Stimulated activated CD8-positive, alpha-beta memory T cell treated with anti-CD3 and anti-CD28 coated beads, Interleukin-7, amount 100 ng/mL, for 1 hour (primary cell): ENCODE measurements at places on chromosomes 6 and 20.

DNA sequence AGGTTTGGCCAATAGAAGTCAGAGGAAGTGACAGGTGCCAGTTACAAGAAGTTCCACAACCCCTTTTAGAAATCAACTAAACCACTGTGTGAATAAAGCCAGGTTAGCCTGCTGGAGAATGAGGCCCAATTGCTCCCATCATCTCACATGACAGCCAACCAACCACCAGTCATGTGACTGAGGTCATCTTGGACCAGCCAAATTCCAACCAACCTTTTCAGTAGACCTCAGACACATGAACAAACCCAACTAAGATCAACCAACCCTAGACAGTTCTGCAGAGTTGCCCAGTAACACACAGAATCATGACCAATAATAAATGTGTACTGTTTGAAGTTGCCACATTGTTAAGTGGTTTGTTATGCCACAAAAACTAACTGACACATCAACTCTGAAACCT, 44.6 kb upstream of the GGTLC1 start:
- no peak for DNase-seq

DNA sequence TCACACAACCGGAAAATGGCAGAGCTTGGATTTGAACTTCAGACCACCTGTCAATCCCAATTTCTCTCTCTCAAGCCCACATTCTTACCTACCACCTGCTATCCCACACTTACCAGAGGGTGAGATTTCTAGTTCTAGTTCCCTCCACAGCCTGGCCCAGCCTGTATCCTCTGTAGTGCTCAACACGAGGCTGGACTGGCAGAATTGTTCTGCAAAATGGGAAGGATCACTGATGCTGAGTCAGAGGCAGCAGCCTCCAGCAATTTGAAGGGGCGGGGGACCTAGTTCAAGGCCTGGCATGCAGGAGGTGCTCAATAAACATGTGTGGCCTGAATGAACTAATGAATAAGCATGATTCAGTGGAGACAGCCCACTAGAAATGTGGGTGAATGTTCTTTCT, 53.6 kb upstream of the TTPAL start:
- DNase-seq = no peak

DNA sequence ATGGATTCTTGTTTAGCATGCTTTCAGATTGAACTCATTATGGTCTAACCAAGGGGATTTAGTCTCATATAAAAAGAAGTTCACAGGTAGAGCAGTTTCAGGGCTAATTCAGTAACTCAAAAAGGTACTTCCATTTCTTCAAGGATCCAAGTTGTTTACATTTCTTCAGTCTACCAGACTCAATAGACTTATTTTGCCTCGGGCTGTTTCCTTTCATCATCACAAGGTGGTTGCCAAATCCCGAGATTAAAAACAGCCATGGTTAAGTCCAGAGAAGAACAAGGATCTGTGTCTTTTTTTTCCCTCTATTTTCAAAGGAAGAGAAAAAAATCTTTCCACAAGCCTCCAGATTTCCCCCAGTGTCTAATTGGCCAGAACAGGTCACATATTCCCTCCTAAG, 69.8 kb upstream of the SNX9 start:
- no peak for DNase-seq

GRCh38 chr6:26232306-26232939, 132.6 kb upstream of the BTN3A2 start:
- DNase-seq = no peak

DNA sequence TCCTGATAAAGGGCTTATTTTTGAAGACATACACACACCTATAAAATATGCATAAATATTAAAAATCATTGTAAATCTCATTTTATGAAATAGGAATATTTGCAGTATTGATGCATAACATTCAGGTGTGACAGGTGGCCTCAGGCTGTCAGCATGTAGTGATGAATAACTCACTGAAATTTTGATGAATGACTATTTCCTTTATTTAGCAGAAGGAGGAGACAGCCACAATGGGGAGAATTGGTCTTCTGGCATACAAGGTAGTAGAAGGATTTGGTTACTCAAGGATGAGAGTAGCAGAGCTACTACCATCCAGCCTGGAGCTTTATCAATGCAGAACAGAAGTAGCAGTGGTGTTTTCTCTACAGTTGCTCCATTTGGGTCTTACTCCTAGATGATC, 47.2 kb downstream of the RGS17 start:
- DNase-seq = no peak

- no peak for DNase-seq
Measured at GRCh38 chr6:68975816-68976215, 340.7 kb downstream of the ADGRB3 start.

DNA sequence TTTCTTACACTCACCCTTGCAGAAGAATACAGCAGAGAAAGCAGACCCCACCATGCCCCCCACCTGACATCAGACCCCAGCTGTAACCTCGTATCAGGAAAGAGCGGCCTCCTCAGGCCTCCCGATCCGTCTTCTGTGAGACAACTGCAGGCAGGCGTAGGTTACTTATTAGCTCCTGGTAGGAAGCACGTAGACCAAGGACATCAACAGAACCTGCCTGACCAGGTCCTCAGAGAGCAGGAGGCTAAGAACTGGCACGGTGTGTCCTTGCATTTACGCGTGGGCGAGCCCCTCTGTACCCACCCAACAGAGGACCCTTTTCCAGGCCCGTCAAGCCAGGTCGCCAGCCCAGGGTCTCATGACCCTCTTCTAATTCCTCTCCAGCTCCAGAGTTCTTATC, 51.0 kb downstream of the ABHD12 start:
- DNase-seq = no peak

DNA sequence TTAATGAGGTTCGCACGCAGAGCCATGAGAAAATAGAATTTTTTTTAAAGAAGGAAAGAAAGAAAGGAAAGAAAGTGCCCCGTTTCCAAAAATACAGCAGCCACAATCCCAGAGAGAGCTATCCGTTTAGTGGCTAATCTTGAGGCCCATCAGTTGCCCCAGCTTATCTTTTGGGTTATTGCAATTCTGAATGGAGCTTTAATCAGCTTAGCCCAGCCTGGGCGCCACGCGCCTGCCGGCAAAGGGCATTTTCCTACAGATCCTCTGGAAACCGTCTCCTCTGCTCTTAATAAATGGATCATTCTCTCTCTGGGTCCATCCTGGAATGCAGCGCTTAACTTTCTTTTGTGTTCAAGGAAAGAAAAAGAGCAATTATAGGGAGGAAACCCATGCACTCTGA, 413.3 kb downstream of the MAFB start:
- DNase-seq = no peak

- no peak for DNase-seq
Measured at GRCh38 chr6:140537834-140538705, 1163.6 kb upstream of the CITED2 start.

- no peak for DNase-seq
Measured at GRCh38 chr20:7770578-7770977, 169.7 kb downstream of the HAO1 start.

- DNase-seq = no peak
Measured at GRCh38 chr6:92534109-92534508, 885.2 kb downstream of the EPHA7 start.

DNA sequence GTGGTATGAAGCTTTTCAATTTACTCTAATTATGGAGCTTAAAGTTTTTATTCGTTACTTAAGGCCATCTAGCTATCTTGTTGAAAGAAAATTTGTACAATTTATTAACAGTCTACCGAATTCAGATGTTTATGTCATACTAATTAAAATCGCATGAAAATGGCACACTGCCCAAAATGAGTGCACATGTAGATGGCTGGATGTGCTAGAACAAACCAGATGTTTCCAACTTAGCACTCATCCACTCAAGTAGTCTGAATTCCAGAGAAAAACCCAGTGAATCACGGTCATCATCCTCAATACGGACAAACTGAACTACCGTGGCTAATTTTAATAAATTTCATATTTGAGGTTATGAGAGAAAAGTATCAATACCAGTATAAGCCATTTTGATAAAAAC, 70.4 kb downstream of the COL12A1 start:
- DNase-seq = no peak

DNA sequence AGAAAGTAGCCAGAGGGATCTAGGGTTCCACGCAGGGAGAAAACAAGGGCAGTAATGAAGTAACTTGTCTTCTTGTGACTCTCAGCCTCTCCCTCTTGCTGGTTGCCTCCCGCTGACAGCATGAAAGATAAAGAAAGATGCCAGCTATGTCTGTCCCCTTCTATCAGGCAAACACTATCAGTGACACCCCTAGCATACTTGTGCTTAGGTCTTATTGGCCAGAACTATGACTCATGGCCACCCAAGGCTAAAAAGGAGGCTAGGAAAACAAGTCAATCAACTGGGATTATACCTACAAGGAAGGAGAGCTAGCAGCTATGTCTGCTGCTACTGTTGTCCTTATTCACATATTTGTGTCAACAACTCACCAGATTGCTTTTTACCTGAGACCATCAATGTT, 206.8 kb upstream of the SOX4 start:
- no peak for DNase-seq

DNA sequence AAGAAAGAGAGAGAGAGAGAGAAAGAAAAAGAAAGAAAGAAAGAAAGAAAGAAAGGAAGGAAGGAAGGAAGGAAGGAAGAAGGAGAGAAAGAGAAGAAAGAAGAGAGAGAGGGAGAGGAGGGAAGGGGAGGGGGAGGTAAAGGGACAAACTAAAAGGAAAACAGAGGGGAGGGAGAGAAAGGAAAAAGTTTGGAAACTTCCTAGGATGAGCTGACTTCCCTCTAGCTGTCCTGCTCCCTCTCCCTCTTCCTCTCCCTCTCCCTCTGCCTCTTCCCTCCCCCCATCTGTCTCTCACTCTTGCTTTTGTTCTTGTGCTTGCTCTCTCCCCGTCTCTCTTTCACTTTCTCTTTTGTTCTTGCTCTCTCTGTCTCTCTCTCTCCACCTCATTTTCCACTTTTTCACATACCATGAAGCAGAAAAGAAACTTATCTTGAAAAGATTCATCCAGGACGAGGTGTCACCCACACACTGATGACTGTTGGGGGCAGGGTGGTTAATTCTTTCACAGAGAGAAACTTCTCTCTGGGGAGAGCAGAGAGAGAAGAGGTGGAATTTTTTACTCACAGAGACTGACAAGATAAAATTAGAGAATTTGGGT, 56.4 kb upstream of the DUSP22 start:
- DNase-seq = no peak

GRCh38 chr6:27280540-27281000, 31.5 kb downstream of the POM121L2 start:
- no peak for DNase-seq

DNA sequence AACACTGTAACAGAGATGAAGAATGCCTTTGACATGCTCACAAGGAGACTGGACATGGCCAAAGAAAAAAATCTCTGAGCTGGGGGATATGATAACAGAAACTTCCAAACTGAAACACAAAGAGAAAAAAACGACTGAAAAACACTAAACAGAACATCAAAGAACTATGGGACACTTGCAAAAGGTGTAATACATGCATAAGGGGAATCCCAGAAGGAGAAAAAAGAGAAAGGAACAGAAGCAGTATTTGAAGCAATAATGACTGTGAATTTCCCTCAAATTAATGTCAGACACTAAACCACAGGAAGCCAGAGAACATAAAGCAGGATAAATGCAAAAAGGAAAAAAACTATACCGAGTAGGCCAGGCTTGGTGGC, 117.4 kb upstream of the ARID1B start:
- DNase-seq = no peak

GRCh38 chr20:61923371-61924166, 142.1 kb downstream of the TAF4 start:
- DNase-seq = no peak

- no peak for DNase-seq
Measured at GRCh38 chr6:33708516-33709204, 2.8 kb downstream of the UQCC2 start.

- DNase-seq = no peak
Measured at GRCh38 chr6:1735239-1735803, 125.6 kb downstream of the FOXC1 start.

GRCh38 chr6:23140871-23141270, 571.5 kb downstream of the HDGFL1 start:
- DNase-seq = no peak

DNA sequence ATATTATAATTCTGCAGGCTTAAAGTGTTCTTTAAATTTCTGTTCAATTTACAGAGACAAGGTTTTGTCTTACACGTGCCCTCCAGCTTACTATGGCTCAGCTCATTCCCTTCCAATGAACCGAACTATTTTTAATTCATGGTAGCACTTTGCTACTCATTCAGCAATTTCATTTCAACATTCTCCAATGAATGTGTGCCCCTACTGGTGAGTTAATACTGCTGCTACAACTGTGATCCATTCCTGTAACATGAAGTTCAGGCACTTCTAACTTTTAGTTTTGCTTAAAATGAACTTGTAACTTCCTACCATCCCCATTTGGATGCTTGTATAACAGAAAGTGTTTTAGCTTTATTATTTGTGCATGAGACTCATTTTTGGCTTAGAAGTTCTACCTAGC, 99.7 kb downstream of the F13A1 start:
- DNase-seq = no peak

DNA sequence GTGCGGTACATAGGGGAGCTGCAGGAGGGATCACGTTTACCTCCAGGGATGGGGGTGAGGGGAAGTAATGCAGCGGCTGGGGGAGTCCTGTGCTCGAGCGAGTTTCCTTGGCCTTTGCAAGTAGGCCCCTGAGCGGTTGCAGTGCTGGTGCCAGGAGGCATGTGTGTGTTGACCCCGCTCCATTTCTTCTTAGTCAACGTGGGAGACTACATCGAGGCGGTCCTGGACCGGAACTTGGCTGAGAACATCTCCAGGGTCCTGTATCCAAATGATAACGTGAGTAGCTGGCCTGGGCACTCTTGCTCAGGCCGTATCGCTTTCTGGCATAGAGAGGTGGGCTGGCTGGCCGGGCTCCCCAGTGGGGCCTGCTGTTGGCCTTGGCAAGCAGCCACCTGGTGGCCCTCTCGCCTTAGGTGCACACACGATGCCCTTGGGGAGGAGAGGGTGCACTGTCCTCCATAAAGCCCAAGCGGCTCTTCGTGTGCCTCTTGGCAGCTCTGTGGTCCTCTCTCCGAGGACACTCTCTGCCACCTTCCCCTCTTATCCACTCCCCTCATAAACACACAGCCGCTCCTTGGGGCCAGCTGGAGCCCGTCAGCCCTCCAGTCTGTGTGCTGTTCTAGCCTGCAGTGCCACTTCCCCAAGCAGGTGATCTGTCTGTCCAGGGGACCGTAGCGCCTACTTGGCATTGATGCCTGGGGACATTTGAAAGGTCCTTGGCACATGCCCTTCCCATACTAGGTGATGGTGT, 29.3 kb downstream of the PYGB start:
- no peak for DNase-seq

DNA sequence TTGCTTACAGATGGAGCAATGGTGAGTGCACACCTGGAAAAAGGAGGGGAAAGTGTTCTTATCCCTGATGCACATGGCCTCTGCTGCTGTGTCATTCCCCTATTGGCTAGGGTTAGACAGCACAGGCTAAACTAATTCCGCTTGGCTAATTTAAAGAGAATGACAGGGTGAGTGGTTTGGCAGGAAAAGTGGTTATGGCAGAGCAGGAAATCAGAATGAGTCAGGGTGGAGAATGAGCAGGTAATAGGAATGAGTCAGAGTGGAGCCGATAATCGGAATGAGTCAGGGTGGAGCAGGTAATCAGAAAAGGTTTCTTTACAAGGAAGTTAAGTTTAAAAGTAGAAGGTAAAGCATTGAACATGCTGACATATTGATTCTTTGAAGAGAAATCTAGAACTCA, 355.5 kb upstream of the HTR1E start:
- DNase-seq = no peak

- DNase-seq = no peak
Measured at GRCh38 chr20:1894951-1895673, at the start of gene SIRPA. SIRPA (plus strand) TSS chr20:1895407; CDS start chr20:1895448, 41 bp downstream.

- DNase-seq = no peak
Measured at GRCh38 chr20:44897133-44897532, 11.6 kb downstream of the YWHAB start.
